ENCODE measurements at places on chromosomes 16 and 17.

DNA sequence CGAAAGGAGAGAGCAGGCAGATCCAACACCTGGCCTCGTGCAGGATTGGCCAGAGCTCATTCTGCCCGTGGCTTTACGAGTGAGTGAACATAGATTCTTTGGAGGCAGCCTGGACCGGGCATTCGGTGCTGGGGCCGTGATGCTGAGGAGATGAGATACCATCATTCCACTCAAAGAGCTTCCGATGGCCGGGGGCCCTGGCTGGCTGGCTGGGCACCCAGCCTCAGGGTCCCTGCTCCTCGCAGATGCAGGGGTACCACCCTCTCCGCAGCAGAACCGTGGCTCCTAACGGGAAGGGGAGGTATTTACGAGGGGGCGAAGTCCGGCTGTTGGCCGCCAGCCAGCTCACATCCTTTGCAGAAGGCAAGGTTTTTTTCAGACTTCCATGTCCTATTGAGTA, 66.1 kb upstream of the FOXF1 start:
- DNase-seq, result no peak

- no peak for DNase-seq
Measured at GRCh38 chr17:2945299-2945698, 118.1 kb downstream of the OR1D5 start.

GRCh38 chr16:57795431-57795878, 6.8 kb downstream of the KIFC3 start:
- DNase-seq, result no peak

- no peak for DNase-seq
Measured at GRCh38 chr17:39777534-39778365, 40.0 kb downstream of the GRB7 start.

GRCh38 chr17:49121696-49122292, 10.8 kb upstream of the B4GALNT2 start:
- no peak for DNase-seq

GRCh38 chr17:78974635-78975591, 4.8 kb downstream of the LGALS3BP start:
- DNase-seq, result no peak

All from stimulated activated CD8-positive, alpha-beta memory T cell treated with anti-CD3 and anti-CD28 coated beads, Interleukin-7, amount 100 ng/mL, for 1 hour (primary cell).